GM23248 (cell line): ENCODE measurements at places on chromosomes 12 and 14.

DNA sequence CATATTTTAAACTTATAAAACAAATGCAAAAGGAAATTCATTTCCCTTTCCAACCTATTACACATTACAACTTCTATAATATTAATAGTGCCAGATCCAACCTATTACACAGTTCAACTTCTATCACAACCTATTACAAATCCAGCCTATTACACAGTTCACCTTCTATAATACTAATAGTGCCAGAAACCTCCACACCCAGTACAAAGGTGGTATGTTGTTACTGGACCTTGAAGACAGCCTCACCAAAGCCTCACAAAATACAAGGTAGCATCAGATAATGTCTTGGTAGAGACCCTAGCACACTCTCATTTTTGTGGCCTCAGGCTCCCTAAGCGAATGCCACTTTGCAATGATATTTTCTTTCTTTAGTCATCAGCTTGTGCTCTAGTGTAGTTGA lies 68.7 kb upstream of the PELI2 start:
- no peak for DNase-seq

DNA sequence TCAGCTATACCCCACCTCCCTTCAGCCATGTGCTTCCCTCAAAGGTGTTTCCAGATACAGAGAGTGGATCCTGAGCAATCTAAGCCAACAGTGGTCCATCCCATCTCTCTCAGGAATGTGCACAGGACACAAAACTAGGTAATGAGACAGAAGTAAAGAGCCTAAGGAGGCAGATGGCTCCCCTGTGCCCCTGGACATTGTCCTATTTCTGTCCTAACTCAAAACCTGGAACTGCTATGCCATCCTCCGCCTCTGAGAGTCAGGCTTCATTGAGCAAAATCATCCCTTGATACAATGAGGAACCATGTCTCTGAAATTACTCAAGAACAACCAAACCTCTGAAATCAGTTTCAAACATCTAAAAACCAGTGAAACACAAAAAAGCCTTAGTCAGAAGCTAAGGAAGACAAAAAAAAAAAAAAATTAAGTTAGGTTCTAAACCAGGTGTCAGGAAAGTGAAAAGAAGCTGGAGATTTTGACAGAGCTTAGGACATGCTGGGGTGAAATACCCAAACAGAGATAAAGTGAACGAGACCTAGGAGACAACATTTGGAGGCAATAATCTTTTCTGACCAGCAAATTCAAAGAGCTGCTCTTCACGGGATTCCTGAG lies 200.3 kb upstream of the PLEKHG7 start:
- no peak for DNase-seq

DNA sequence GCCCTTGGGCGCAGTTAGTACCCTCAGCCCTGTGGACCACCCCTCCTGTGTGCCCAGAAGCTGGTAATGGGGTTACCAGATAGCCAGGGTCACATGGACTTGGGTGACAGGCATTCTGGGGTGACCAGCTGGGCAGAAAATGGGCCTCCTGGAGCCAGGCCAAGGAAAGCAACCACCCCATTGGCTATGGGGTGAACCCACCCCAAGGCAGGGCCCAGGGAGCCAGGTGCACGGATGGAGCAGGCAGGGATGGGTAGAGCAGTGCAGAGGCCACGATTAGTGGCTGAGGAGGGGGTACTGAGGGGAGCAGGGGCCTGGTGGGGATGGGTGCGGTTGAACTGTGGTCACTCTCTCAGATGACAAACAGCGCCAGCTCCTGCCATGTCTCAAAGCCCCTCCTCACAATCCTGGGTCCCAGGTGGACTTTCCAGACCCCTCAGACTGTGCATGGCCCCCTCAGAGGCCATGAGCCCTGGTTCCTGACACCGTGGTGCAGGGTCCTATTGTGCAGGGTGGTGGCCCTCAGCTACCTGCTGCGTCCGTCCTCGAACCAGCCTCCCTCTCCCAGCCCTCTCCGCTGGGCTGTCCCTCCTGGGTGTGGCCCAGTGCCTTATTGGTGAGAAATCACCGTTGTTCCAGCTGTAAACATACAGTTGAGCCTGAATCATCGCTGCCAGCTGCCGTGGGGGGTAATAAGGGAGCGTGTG lies 23.4 kb upstream of the BEGAIN start:
- DNase-seq: peak; percentile 60

GRCh38 chr14:68563251-68564131 lies 229.4 kb downstream of the ZFP36L1 start:
- DNase-seq: no peak

DNA sequence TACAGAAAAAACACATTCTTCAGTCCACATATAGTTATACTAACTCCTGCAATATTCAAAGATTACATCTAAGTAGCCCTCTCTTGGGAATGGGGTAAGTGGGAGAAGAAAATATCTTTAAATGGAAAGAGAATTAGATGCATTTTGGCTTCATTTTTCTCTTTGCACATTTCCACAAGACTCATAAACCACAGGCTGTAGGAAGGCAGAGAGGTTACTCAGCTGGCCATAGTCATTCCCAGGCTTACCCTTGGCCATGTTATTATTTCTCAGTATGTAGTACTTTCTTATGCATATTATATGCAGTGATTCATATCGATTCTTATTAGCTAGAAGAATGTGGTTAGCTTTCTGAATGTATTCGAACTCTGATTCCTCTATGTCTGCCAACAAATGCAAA lies 92.2 kb downstream of the PTPRR start:
- peak; percentile 70 for DNase-seq

GRCh38 chr14:85528080-85528896 lies 1.7 kb upstream of the FLRT2 start:
- DNase-seq: peak; percentile 89

DNA sequence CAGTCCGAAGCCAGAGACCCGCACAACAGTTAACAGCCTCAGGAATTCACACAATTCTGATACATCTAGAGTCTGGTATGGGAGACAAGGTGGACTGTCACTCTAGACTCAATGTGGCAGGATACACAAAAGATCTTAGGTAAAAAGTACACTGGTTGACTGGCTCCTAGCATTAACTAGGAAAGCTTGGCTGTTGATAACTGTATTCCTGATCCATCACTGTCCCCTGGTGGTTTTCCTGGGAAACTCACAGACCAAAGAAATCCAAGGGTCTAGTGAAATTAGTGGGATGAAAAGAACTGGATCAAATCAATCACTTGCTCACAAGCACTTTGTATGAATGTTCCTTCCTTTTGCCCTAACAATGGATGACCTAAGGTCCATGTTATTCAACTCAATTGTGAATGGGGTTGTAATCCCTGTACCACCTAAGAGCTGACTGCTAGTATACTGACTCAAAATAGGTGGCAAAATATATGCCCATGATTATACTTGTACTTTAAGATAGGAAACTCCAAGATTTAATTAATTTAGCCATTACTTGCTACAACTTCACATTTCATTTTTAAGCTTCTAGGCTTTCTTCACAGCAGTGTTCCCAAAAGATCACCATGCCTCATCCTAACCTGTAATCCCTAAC lies 14.0 kb downstream of the NPC2 start:
- DNase-seq: peak; percentile 56

- no peak for DNase-seq
Observed at GRCh38 chr12:21521541-21521940, 4.6 kb upstream of the SPX start.

- peak; percentile 42 for DNase-seq
Observed at GRCh38 chr12:49296034-49296835, 1.3 kb downstream of the PRPH start.
